NCI-H510A treated with DMSO at 0.1 percent for 48 hours (cell line): ENCODE measurements at places on chromosomes 7 and 10.
A peak's percentile ranks its signal among the peaks of the same experiment; 100 is the strongest.

- DNase-seq = no peak
These were observed 84.9 kb downstream of the ARID5B start for GRCh38 chr10:61986382-61986781.

DNA sequence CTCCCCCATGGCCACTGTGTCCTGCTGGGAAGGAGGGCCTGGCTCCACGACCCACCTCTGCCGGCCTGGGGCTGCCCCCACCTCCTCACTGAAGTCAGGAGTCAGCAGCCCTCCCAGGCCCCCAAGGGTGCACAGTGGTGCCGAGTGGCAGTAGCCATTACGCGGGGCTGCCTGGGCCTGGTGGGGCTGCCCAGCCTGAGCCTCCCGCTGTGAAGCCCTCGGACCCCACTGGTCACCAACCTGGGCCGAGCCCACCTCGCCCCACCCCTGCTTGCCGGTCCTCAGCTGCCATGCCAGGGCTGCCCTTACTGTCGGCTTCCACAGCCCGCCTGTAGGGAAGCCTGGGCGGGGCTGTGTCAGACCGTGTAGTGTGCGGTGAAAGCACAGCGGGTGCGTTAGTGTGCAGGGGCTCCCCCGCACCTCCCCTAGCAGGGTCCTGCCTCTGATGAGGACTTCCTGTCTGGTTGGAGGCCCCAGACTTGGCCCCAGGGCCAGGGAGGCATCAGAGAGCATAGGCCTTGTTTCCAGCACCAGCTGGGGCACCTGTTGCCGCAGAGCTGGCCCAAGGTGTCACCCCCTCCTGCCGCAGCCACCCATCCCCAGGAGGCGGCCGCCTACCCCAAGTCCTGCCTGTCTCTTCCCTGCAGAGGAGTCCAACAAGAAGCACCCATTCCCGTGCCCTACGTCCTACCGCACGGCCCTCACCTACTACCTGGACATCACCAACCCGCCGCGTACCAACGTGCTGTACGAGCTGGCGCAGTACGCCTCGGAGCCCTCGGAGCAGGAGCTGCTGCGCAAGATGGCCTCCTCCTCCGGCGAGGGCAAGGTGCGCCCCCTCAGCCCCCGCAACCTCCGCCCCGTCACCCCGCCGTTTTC lies 10.0 kb downstream of the TMEM120A start:
- DNase-seq = no peak

- DNase-seq = no peak
These were observed 372.3 kb upstream of the NRP1 start for GRCh38 chr10:33706746-33707145.

- no peak for DNase-seq
These were observed 2.6 kb downstream of the ABI1 start for GRCh38 chr10:26857991-26858706.

- DNase-seq = no peak
These were observed 12.0 kb downstream of the PIP4K2A start for GRCh38 chr10:22702348-22702747.

DNA sequence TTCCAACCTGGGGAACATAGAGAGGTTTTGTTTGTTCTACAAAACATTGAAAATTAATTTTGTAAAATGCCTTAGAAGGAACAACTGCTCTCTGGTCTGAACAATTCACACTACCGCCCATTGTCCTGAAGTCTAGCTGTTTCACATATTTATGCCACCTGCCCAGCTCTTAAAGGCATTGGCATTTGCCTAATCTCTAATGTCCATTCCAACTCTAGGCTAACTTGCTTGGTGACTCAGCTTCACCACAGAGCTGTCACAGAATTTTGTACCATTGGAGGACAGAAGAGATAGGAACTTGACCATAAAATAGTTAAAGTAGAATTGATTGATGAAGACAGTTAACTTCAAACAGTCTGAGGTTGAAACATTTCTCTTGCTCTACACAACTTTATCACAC lies 53.5 kb upstream of the PPP1R17 start:
- no peak for DNase-seq

DNA sequence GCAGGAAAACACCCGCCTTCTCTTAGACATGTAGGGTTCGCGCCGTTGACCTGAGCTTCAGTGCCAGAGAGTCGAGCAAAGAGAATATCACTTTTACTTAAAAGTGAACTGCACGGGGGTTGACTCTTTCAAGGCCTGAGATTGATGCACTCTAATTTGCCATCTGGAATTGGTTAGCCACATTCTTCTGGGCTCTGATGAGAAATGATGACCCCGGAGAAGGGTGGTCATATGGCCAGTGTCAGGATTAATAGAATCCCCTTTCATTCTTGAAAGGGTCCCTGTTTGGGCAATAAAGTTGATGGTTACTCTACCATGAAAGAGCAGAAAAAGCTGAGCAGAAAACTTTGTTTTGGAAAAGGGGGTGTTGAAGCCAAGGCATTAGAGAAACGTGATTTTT lies 31.2 kb downstream of the GRK5 start:
- no peak for DNase-seq

- DNase-seq = no peak
These were observed 75.3 kb downstream of the GLI3 start for GRCh38 chr7:42161719-42162118.

- no peak for DNase-seq
These were observed 61.2 kb upstream of the LRRN3 start for GRCh38 chr7:111029574-111030251.

- DNase-seq = no peak
These were observed 753.2 kb downstream of the DNAJB9 start for GRCh38 chr7:109322833-109323232.

GRCh38 chr7:129642871-129643549 lies 31.5 kb downstream of the NRF1 start:
- no peak for DNase-seq

- DNase-seq = no peak
These were observed 376.5 kb upstream of the SORCS1 start for GRCh38 chr10:107540981-107541380.

DNA sequence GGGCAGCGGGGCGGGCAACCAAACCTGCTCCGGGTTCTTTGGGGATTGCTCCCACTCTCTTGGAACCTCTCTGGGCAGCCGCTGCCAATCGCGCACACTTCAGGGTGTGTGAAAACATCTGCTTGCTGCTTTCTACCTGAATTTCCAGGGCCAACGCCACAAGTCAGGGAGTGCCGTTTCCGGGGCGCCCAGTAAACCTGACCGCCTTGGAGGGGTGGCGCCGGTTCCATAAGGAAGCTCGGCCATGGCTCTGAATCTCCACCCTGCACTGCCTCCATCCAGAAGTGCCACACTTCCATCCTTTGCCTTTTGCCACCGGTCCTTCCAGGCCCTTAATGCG lies 679 bp upstream of the AFAP1L2 start:
- DNase-seq = no peak

- DNase-seq = no peak
These were observed 252.1 kb upstream of the SLC26A5 start for GRCh38 chr7:103698064-103698463.

GRCh38 chr7:79709574-79710409 lies 256.3 kb upstream of the MAGI2 start:
- DNase-seq = no peak

GRCh38 chr7:65989694-65990080 lies 7.7 kb upstream of the GUSB start:
- DNase-seq = no peak

GRCh38 chr10:29621161-29621560 lies 13.6 kb downstream of the SVIL start:
- DNase-seq = no peak

DNA sequence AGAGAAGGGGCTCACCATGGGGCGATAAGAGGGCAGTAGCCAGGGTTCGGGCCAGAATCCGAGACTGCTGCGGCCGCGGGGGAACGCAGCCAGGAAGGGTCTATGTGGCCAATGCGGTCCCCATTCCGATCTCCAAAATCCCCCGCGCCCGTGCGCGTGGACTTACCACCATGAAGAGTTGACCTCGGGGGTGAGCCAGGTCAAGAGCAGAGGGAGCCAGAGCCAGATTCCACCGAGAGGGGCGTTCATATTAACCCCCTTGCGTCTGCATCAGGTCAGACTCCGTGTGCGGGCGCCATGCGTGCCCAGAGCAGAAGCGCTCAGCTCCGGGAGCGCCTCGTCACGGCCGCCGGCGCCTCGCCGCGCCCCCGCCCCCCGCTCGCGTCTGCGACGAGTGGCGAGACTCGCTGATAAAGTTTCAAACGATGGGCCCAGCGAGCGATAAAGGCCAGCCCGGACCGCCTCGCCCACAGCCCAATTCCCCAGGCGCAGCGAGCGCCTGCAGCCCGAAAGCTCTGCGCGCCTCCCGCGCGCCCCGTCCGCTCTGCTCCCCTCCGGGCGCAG lies at the start of gene WNT2:
Gene WNT2 (minus strand): TSS at position 318 of the 564 bp plus-strand sequence. CDS start 69 bp downstream, at position 249.
- no peak for DNase-seq

DNA sequence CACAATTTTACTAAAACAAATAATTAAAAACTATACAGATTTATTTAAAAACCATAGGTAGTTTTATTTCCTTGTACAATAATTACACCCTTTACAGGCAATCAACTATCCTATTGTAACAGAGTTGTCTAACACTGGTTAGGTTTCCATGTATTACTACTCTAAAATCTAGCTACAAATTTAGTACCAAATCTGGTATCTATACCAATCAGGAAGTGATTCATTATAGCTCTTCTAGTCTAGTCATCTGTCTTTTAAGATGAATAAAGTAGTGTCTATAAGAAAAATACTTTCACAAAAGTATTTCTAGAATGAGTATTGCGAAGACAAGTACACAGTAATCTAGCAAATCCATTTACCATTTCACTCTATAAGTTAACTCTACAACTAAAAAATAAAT lies 16.9 kb downstream of the ZNF800 start:
- no peak for DNase-seq

DNA sequence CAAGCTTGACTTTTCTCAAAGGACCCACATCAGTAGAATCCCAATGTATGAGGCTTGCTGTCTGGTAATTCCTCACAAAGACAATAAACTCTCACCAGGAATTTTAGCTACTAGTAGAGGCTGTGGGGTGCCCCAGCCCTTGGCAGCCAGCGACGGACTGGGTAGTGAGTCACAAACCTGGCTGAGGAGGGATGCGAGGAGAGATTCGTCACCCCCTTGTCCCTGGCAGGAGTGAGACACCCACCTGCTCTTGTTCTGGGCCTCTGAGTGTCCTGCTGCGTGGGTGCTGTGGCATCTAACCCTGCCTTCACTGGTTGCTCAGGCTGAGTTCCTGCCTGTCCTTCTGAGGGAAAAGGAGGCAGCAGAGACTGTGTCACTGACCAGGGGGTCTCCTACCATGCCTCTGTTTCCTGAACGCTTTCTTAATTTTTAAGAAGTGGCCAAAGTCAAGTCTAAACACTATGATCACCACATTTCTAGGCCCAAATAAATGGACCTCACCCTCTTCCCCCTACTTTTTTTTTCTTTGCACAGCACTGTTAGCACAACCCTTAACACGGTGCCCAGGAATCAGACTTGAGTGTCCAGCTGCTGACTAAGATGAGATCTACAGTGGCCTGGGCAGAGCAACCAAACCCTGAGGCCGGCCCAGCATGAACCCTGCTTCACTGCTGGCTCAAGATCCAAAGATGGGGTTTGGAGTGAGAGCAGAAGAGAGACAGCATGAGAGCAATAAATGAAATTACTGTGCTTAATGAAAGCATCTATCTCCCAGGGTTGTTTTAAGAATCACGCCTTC lies 146.4 kb downstream of the ANLN start:
- no peak for DNase-seq

GRCh38 chr10:52313933-52314821 lies at the start of gene DKK1:
TSS of gene DKK1 (plus strand) at chr10:52314281. CDS start at chr10:52314435, 154 bp downstream.
- peak; percentile 61 for DNase-seq

- DNase-seq = no peak
These were observed 40.1 kb downstream of the BPGM start for GRCh38 chr7:134686786-134687185.
